ENCODE measurements at places on chromosomes 16 and 17.

- DNase-seq: peak; percentile 73
These were observed 15.6 kb upstream of the ZFPM1 start for GRCh38 chr16:88437367-88437964.

DNA sequence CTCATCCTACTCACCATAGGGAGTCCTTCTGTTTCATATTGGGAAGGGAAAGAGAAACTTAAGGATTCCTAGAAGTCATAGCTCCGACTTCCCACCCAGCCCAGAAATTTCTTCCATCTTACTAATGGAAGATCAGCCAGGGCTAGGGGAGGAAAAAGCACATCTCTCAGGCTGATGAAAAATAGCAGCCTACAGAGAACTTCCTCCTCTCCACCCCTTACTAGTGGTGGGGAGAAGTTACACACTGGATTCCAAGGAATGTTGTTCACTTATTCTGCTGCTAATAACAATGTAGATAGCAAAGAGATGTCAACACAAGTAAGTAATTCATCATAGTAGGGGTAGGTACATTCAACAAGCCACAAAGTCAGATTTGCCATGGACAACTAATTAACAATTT is 94.4 kb downstream of the SPACA3 start:
- DNase-seq: no peak

DNA sequence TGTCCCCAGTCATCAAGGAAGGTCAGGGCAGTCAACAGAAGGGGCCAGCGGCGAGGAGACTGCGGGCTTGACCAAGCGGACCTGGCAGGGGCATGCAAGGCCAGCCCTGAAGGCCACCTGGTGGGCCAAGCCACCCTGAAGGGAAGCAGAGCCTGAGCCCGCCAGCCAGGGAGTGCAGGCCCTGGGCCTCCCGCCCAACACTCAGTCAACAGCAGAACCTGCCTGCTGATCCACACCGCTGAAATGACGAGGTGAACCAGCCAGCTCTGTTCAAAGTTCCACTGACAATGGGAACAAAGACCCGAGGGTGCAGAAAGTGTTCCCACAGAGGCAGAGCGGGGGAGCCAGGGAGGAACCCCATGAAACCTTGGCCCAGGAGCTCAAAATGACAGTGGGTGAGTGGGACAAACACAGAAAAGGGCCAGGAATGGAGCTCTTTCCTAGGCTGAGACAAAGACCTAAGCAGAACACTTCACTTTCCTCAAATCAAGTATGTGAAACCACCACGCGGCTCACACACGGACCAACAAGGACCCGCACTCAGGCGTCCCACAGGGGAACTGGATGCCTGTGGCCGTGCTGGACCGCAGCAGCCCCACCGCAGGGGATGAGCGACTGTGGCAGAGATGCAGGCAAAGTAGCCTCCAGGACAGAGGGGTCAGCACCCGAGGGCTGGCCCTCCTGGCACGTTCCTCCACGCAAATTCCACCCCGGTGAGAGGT is 12.0 kb downstream of the AXIN1 start:
- no peak for DNase-seq

DNA sequence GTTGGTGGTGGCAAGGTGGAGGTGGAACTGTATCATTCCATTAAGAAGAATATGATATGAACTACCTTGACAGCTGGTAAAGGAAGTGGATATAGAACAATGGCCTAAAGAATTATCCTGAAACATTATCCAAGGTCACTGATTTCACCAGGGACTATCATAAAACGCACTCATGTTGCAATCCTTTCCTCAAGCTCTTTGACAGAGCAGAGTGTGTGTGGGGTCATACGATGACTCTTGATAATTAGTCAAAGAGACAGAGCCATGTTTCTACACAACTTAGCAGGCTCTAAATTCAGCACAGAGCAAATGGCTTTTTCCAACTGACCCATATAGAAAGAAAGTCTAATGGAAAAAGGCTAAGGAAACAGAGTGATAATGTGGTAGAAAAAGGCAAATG is 126.4 kb upstream of the ANKFN1 start:
- no peak for DNase-seq

DNA sequence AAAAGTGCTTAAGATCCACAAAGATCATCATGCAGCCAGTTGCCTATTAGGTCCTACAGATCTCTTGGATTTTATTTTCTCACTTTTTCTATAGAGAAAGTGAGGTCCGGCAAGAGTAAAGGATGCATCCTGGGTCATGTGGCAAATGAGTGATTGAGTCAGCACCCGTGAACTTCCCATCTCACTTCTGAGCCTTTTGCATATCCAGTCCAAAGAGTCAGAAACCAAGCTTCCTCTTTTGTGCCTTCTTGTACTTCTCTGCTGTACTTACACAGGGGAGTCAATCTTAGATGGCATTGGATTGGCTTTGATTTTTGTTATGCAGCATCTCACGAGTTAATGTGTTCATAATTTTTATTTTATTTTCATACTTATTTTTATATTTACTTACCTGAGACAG is 114.2 kb upstream of the IRX5 start:
- no peak for DNase-seq

- no peak for DNase-seq
These were observed 13.7 kb downstream of the CACNG1 start for GRCh38 chr17:67058036-67058435.

DNA sequence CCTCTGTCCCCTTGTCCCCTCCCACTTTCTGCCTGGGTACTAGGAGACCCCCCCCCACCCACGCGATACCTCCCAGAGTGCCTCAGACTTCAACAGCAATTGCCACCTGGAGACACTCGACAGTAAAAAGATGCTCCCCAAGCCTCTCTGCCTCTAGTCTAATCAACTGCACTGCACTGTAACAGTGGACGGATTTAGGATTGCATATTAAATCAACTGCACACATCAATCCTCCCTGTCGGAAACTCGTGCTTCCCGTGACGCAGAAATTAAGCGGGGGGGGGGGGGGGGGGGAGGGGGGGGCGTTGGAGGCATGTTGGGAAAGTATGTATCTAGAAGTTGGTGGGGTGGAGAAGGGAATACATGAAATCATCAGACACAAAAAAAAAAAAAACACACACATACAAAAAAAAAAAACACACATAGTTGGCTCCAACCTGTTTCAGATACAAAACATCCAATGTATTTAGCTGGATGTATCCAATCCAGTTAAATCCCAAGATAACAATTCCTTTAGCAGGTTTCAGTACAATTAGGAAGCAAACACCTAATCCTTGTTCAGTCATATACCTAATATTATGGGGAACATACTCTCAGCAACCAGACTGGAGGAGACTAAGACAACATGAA is 29.7 kb downstream of the FAM222B start:
- DNase-seq: peak; percentile 50

- no peak for DNase-seq
These were observed 16.4 kb upstream of the KDM6B start for GRCh38 chr17:7817643-7817964.

GRCh38 chr16:30893417-30893743 is 497 bp downstream of the BCL7C start:
- DNase-seq: peak; percentile 32

DNA sequence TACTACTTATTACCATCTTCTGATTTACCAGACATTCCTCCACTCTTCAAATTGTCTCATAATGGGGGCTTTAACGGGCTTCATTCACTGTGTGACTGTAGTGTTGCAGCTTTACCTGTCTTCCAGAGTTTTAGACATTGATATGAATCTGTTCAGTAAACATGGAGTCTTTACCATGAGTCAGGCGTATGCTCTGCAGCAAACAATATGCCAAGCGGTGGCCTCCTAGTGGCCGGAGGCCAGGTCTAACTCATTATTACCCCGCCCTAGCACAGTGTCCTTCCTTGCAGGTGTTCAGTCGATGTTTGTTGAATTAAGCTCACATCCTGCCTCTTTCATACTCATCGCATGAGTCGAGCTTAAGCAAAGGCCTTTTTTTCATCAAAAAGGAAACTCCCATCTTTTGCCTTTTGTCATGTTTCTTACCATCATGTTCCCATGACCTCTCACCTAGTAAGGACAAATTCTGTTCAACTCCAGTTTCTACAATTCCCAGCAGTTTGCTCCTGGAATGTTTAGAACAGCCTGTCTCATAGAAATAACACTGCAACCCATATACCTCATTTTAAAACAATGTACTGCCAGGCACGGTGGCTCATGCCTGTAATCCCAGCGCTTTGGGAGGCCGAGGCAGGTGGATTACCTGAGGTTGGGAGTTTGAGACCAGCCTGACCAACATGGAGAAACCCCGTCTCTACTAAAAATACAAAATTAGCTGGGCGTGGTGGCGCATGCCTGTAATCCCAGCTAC is 39.4 kb downstream of the TUBD1 start:
- DNase-seq: peak; percentile 77

GRCh38 chr17:73941919-73942530 is 261.5 kb upstream of the RPL38 start:
- DNase-seq: no peak

DNA sequence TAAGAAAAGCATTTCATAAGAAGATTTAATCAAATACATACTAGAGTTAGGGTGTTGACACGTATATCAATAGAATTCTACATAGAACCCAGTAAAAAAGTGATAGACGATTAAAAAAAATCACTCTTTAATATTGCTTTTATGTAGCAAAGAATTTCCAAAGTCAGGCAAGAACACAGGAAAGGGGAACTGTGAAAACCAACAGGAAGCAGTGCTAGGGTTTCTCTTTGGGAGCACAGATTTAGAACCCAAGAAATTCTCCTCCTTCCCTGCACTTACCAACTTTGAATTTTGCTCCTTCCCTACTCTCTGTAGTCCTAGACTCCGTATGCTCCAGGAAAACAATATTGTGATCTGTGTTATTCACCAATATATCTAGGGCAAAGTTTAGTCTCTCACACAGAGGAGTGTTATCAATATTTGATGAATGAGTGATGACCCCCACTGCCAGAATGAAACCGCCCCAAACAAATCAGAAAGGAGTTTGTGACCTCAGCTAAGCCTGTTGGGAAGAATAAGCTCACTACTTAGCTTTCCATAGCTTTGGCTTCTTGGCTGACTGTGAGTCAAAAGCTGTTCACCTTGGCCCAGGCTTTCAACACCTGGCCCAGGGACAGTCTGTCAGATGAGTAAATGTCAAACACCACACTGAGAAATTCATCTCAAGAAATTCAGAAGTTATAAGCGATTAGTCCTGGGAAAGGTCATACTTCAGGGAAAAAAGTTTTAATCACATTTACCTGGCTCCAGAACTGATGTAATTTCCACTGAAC is 8.6 kb downstream of the RFWD3 start:
- DNase-seq: no peak

GRCh38 chr16:57032931-57033330 is 43.6 kb downstream of the NLRC5 start:
- no peak for DNase-seq

GRCh38 chr17:74779948-74780400 is 3.8 kb upstream of the NAT9 start:
- peak; percentile 78 for DNase-seq

DNA sequence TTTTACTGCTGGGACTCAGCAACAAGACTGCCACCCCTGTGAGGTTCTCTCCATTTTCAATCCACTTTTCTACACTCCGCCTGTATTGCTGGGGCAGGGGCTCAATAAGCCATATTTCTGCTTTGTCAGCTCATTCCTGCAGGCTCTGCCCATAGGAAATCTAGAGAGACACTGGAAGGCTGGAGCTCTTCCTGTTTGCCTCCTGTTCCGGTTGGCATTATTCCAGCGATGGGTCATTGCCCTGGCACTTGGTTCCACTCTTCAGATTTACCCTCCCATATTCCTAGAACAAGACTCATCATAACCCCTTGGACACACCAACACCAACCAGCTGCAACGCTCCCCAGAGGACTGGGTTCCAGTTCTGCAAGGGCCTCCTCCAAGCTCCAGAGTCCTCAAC is 210.4 kb downstream of the CA10 start:
- DNase-seq: no peak

- DNase-seq: peak; percentile 71
These were observed 24.8 kb downstream of the CCR7 start for GRCh38 chr17:40540448-40540847.

DNA sequence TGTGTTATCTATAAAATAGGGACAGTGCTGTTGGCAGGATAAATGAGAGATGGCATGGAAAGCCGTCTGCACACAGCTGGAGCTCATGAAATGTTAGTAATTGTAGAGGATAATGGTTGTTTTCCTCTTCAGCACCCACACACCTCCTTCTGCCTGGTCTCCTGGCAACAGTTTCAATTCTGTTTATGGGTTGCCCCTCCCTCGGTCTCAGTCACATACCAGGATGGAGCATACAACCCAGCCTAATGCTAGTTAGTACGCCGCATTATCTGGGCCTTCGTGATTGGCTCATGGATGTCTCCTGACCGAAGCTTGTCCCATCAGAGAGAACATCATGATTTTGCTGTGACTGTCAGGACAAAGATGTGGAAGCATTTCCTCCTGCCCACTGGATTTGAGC is 126.2 kb upstream of the WSCD1 start:
- no peak for DNase-seq

- DNase-seq: peak; percentile 95
These were observed 21.7 kb downstream of the ACSF3 start for GRCh38 chr16:89115216-89115861.

DNA sequence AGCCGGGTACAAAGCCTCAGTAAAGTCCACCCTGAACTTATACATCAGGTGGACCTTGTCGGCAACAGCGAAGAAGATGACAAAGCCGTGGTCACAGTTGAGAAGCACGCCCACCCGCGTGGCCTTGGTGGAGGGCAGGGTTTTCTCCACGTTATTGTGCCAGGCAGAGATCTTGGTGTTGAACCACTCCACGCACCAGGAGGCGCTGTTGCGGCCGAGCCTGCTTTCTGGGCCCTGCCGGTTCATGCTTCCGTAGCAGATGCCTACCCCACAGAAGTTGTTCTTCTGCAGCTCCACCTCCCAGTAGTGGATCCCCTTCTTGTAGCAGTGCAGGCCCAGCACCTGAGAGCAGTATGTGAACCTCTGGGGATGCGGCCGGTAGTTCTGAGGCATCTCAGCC is 22.1 kb downstream of the TRIM25 start:
- DNase-seq: peak; percentile 65

- peak; percentile 33 for DNase-seq
These were observed 526 bp downstream of the ZZEF1 start for GRCh38 chr17:4142107-4142900.

DNA sequence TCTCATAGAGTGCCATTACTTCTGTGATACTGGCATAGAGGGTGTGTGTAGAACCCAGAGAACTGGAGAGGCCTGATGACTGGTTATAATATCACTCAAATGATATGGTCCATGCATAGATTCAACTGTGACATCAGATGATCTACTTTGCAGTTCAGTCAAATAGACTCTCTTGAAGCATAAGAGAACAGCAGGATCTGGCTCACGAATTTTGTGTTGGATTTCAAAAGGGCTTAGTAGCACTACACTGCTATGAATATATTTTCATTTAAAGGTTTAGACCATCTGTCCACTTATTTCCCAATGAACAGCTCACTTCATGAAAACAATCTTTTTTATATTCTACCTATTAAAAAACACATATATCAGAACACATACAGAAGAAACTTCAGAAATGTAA is 119.7 kb downstream of the KIF2B start:
- no peak for DNase-seq

GRCh38 chr17:45043813-45044540 is 7.5 kb downstream of the DCAKD start:
- no peak for DNase-seq

- no peak for DNase-seq
These were observed 26.3 kb downstream of the VPS53 start for GRCh38 chr17:688100-688989.

Measured in CD4-positive, alpha-beta T cell treated with Interleukin-6 for 4 hours (primary cell).